Stimulated activated CD8-positive, alpha-beta memory T cell treated with anti-CD3 and anti-CD28 coated beads, Interleukin-15, amount 100 ng/mL, for 48 hours (primary cell): ENCODE measurements at places on chromosomes 11 and 22.

DNA sequence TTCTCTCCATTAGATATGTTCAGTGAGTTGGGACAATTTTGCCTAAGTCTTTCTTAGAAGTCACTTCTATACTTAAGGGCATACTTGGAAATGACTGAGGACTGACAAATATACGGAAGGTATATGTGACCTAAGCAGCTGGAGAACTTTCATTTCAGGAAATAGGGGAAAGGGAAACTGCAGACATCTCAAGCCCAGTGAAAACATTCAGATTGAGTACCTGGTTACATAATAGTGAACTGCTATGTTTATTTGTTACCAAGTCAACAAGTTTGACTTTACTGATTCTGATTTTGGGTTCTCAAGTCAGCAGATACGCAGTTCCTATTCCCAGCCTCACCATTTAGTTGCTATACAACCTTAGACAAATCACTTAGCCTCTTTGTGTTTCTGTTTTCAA is 1173.9 kb downstream of the LRRC4C start:
- no peak for DNase-seq

- no peak for DNase-seq
These were observed 537.4 kb upstream of the B3GAT1 start for GRCh38 chr11:134949121-134950090.

GRCh38 chr11:45174168-45174835 is 27.9 kb downstream of the PRDM11 start:
- DNase-seq: no peak

- peak; percentile 37 for DNase-seq
These were observed 840 bp downstream of the GRAMD1B start for GRCh38 chr11:123430721-123431497.

DNA sequence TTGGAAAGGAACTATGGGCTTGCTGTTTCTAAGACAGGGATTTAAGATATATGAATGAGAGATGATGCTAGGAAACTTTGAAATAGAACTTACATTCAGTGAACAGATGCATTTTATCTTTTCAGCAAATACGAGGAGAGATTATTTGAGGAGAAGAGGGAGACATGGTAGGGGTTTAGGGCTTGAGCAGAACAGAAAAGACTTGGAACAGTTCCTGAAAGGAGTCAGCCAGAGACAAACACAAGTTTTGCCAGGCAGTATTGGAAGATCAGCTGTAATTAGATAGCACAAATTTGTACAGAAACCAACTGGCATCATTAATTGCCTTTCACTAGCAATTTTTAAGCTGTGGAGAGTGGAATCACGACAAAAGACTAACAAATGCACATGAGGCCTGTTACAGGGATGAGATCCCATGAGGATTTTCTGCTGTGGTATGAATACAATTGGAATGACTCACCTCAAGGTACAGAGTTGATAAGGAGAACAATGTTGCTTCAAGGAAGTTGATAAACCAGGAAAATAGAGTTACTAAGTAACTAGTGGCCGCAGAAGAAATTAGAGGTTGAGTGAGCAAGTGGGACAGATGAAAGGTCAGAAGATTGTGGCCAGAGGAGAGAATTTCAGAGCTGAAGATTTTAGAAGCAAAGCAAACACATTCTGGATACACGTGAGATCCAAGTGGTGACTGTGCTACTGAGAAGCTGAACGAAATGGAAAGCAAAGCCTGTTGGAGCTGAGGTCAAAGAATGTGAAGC is 67.9 kb downstream of the CYB5R2 start:
- DNase-seq: no peak

DNA sequence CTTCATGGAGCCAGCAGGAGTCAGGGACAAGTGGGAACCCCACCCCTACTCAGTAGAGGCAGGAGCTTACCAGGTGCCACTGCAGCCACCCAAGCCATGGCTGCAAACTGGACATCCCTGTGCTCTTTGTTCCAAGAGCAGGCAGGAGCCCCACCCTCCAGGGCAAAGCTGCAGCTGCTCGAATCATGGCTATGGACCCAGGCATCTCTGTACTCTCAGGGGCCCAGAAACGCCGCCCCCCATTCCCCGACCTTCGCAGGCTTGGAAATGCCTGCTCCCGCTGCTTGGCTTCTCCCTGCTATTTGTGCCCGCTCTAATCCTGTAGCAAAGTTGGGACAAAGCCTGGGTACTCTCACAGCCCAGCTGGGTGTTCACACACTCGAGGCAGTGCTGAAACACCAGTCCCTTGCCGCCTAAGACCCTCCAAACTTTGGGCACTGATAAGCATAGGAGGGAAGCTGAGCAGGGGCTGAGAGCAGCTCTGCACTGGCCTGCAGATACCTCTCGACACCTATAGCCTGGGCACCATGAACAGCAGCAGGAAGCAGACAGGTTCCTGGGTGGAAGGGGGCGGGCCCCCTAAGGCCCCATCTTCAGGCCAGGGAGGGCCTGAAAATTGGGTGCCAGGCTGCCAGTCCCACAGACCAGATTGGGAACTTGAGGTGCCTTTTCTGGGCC is 402.4 kb downstream of the LRRC4C start:
- no peak for DNase-seq

DNA sequence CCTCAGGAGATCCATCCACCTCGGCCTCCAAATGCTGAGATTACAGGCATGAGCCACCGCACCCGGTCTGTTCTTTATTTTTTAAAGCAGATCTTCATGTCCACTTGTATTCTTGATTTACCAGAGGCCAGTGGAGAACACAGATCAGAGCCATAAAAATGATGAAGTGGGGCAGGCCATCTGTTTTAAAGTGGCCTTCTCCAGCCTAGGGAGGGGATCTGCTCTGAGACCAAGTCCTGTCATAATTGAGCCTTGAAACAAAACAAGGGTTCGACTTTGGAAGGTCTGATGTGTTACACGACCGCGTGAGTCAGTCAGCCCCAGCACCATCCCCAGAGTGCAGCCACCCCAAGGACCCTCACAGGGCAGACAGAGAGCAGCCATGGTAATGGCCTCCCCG is 27.5 kb downstream of the ABCC8 start:
- DNase-seq: no peak

- no peak for DNase-seq
These were observed 59.3 kb upstream of the NUP160 start for GRCh38 chr11:47907499-47907898.

- no peak for DNase-seq
These were observed 332.2 kb upstream of the RAG2 start for GRCh38 chr11:36930256-36930655.

DNA sequence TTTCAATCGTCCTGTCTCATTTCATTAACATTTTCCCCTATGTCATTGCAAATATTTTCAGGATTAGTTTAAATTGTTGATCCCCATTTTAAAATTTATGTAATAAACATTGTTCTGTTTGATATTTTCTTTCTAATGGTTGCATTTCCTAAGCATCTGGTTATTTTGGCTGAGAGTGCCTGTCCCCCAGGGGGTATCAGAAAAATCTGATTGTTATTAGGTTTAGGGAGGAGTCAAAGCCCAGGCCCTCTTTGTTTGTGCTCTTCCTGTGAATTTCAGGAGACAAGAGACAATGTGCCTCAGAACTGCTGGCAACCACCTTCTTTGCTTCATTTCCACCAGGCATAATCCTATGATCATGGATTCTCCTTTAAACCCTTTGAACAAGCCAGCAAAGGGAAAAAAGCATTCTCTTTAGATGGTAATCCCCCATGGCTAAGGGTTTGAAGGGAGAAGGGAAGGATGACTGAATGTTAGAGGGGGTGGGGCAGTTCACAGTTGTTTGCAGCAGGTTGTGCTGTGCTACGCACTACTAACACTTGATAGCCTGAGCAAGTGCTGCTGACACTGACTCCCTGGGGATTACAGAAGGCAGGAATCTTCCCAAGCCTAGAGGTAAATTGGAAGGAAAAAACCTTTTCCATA is 462.4 kb upstream of the LRRC4C start:
- no peak for DNase-seq

DNA sequence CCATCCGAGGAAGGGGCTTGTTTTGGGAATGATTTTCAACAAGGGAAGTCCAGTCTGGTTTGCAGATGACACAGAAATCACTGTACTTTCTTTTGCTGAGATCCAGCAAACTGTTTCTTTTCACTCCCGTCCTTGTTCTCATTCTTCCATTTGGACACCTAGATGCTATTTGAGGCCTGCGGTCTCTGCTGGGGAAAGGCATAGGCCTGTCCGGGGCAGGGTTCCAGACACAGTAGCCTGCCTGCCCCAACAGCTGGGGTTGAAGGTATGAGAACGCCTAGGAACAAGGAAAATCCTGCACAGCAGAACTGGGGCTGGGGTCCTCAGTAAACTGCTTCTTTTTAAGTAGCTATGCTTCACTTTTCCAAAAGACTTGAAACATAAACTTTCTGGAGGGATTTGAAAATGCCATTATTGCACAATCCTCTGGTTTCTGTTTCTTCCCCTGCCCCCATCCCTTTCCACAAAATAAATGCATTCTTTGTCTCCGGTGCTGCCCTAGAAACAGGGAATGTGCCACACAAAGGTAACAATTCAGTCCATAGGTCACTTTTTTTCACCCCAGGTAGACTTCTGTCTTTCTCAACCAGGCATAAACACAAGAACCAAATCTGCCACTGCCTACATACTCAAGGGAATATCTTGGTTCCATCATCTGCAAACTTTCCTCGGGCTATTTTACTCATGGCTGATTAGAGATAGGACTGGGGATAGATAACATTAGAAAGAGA is 174.8 kb upstream of the MTMR2 start:
- no peak for DNase-seq

DNA sequence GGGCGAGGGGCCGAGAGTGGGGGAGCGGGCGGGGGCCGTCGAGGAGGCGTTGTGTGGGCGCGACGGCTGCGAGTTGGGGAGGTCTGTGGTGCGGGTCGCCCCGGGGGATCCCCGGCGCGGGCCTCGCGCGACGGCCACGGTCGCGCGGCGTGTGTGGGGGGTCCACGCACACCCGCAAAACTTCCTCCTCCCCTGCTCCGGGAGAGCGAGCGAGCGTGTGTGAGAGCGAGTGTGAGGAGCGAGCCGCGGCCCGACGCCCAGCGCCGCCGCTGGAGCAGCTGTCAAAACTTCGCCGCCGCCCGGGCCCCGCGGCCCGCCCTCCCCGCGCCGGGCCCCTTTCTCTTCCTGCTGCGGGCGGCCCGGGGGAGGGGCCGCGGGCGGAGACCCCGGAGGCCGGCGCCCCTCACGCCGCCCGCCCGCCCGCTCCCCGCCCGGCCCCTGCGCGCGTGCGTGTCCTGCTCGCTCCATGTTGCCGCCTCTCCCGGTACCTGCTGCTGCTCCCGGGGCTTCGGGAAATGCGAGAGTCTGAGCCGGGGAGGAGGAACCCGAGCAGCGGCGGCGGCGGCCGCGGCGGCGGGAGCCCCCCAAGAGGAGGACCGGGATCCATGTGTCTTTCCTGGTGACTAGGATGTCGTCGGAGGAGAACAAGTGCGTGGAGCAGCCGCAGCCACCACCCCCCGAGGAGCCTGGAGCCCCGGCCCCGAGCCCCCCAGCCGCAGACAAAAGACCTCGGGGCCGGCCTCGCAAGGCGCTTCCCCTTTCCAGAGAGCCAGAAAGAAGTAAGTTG is 9.0 kb upstream of the CCT8L2 start:
- DNase-seq: no peak
